SK-N-SH (cell line): ENCODE measurements at places on chromosomes 5 and 9. TPM values are rescaled to one million over a fixed set of nuclear protein-coding genes. Genes with fewer than 3 reads are reported as not detected.

GRCh38 chr5:178786417-178786816 lies 56.0 kb upstream of the ZNF354A start:
- DNase-seq, result no peak

GRCh38 chr5:4579679-4580078 lies 560.5 kb upstream of the ADAMTS16 start:
- DNase-seq, result no peak

Gene TPPP
- 0.05 and 0.10 TPM in 2 replicates for polyA plus RNA-seq

GRCh38 chr9:124278054-124278540 lies 20.3 kb downstream of the NEK6 start:
- no peak for DNase-seq

DNA sequence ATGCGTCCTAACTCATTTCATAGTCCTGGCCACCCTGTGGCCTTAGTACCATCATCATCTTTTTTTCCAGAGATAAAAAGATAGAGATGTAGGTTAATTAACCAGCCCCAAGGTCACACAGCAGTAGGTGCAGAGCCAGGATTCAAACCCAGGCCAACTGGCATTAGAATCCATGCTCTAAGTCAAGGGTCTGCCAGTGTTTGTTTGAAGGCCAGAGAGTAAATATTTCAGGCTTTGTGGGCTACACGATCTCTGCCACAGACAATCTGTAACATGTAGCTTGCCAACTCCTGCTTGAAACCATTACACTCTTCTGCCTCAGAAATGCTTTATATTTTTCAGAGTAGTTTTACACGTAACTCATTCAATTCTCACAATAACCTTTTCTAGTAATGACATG lies 119.6 kb downstream of the EFNA5 start:
- no peak for DNase-seq

- no peak for DNase-seq
Observed at GRCh38 chr9:6902423-6902822, 144.7 kb downstream of the KDM4C start.

DNA sequence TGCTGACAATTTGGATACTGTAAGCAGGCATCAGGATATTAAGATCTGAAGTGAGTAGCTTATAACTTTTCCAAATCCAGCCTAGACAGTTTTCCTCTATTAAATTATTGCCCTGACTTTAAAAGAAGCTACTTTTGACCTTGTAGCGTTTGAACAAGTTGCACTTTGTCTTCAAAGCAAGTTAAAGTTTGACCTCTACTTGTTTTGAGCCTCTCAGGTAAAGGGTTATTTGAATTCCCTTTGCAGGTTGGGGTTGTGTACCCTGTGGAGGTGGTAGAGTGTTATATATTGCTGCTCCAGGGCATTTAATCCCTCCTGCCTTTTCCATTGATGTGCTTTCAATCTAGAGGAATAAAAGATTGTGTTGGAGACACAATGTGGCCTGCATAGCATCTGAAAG lies 30.1 kb downstream of the FXN start:
- DNase-seq, result no peak

- DNase-seq, result no peak
Observed at GRCh38 chr5:109230369-109230768, 179.4 kb downstream of the PJA2 start.

- no peak for DNase-seq
Observed at GRCh38 chr5:96880444-96881164, 4.3 kb downstream of the ERAP2 start.

- no peak for DNase-seq
Observed at GRCh38 chr5:92548346-92548745, 1032.7 kb downstream of the NR2F1-AS1 start.

GRCh38 chr5:44189255-44189654 lies 200.0 kb downstream of the FGF10 start:
- DNase-seq, result no peak

GRCh38 chr9:81408951-81409350 lies 280.4 kb downstream of the TLE1 start:
- DNase-seq, result no peak

DNA sequence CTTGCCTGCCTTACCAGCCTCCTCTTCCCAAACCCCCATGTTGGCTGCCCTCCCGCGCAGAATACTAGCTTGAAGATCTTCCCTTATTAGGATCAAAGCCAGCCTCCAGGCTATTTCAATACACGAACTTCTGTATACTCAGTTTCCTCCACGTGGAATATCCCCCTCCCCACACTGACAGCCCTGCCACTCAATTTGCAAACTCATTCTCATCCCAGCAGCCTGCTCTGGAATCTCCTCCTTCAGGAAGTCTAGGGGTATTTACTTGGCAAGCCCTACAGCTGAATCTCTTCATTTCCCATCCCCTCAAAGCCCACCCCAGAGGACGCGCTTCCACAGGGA lies 157.0 kb upstream of the SMIM23 start:
- DNase-seq, result no peak

Gene SPATA31A5
- not detected in 2 replicates for polyA plus RNA-seq

DNA sequence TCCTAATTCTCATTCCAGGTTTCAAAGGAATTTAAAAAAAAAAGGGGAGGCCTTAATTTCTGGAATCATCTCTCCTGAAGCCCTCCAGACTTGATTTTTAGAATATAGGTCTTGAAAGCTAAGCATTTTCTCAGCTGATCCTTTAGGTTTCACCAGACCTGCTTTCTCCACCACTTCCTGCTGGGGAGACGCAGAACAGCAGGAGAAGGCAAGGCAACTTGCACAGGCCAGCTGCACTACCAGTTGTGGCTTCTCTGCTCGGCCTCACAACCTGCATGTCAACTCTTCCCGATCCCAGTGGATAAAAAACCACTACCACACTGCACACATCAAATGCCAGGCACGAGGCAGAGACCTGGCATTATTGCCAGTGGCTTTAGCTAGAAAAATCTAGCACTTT lies 119.8 kb downstream of the SIL1 start:
- no peak for DNase-seq

DNA sequence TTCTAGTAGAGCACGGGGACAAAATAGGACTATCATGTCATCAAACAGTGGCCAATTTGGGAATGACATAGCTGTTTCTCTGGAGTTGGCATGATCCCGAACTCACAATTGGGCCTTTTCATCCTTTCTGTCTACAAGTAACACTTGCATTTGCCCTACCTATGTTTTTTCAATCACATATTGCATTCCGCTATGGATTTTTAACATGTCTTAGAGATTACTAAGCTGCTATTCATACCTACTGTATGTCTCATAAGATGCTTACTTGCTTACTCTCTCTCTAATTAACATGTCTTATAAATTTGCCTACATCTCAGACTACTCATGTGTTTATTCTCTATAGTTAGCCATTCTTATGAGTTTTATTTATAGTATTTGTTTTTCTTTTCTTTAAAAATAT lies 341.2 kb upstream of the CTNND2 start:
- no peak for DNase-seq

DNA sequence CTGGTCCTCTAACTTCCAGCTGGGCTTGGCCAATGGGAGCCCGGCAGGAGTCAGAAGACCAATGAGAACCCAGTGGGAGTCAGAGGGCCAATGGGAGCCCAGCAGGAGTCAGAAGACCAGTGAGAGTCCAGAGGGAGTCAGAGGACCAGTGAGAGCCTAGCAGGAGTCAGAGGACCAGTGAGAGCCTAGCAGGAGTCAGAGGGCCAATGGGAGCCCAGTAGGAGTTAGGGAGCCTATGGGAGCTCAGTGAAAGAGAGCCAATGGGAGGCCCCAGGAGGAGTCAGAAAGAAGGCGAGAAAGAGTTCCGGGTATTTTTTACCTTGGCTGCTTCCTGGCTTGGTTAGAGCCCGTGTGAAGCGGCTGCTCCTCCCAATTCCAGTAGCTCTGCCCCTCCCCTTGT lies 191.0 kb downstream of the GABBR2 start:
- DNase-seq, result no peak

- DNase-seq, result no peak
Observed at GRCh38 chr5:146484714-146485391, 31.1 kb downstream of the GPR151 start.

DNA sequence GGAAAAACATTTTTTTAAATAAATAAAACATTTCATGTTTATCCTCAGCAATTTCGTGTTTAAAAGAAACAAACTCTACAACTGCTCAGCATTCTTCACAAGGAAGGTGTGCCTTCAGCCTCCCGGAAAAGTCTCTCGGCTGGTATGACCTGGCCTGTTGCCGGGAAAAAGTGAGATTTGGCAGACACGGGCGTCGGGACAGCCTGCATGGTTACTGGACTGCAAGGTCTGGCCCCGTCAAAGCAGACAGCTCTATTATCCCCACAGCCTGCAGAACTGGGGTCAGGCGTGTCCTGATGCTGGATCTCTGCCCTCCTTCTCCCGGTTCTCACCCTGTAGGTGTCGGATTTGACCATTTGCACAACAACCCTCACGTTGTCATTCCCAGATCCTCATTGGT lies 120.3 kb upstream of the SPATA31C2 start:
- no peak for DNase-seq

GRCh38 chr5:123950701-123951581 lies 439.0 kb downstream of the CSNK1G3 start:
- no peak for DNase-seq

GRCh38 chr5:169772688-169773087 lies 135.6 kb downstream of the DOCK2 start:
- no peak for DNase-seq

Gene CTNND2
- polyA plus RNA-seq, result not detected in 2 replicates

Gene NFIB
- 8.1 and 9.2 TPM in 2 replicates for polyA plus RNA-seq

DNA sequence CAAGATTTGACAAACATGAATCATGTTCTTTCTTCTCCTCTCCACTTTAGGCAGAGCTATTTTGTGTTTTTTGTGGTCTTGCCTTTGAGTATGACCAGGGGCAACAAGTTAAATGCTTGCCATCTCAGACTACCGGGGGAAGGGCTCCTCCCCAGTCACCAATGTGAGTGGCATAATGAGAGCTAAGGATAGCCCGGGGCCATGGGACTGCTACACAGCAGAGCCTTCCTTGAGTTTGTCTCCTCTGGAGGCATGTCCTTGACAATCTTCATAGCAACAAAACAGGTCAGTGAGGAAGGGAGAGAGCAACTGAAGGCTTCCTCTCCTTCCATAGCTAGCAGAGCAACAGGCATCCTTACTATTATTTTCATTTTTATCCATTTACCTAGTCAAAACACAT lies 299.3 kb downstream of the ENC1 start:
- DNase-seq, result no peak

DNA sequence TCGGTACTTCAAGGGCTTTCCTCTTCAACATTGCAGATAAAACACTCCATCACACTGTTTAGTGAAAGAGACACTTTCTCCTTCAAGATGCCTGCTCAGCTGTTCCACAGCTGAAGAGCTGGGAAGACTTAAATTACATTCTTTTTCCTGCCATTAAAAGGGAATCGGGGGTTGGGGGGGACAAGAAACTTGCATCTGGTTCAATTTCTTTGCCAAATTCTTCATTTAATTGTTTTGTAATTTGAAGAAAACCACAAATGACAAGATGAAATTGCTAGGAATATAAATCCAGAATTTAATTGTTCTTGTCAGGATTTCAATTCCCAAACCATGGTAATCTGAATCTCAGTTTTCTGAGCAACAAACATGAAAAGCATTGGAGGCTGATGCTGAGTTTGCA lies 478.3 kb downstream of the EBF1 start:
- DNase-seq, result no peak

GRCh38 chr5:73431204-73431851 lies 17.2 kb downstream of the FOXD1 start:
- DNase-seq, result no peak

- DNase-seq, result no peak
Observed at GRCh38 chr5:29894668-29895067, 1298.8 kb upstream of the CDH6 start.

Gene FOXD4
- 0.34 and 0.38 TPM in 2 replicates for polyA plus RNA-seq

GRCh38 chr5:96037128-96037527 lies 75.5 kb upstream of the ELL2 start:
- DNase-seq, result no peak

- DNase-seq, result no peak
Observed at GRCh38 chr5:111933086-111933485, 176.1 kb upstream of the NREP start.

- no peak for DNase-seq
Observed at GRCh38 chr9:3569529-3569928, 43.7 kb upstream of the RFX3 start.

Gene SPATA31D4
- not detected in 2 replicates for polyA plus RNA-seq

GRCh38 chr5:66553368-66553912 lies 42.8 kb upstream of the MAST4 start:
- no peak for DNase-seq

- no peak for DNase-seq
Observed at GRCh38 chr5:180990882-180991242, 2.2 kb downstream of the BTNL3 start.

Gene CDKN2A
- 34.1 and 41.4 TPM in 2 replicates for polyA plus RNA-seq

Gene MTRR
- polyA plus RNA-seq, result 18.4 and 23.5 TPM in 2 replicates

DNA sequence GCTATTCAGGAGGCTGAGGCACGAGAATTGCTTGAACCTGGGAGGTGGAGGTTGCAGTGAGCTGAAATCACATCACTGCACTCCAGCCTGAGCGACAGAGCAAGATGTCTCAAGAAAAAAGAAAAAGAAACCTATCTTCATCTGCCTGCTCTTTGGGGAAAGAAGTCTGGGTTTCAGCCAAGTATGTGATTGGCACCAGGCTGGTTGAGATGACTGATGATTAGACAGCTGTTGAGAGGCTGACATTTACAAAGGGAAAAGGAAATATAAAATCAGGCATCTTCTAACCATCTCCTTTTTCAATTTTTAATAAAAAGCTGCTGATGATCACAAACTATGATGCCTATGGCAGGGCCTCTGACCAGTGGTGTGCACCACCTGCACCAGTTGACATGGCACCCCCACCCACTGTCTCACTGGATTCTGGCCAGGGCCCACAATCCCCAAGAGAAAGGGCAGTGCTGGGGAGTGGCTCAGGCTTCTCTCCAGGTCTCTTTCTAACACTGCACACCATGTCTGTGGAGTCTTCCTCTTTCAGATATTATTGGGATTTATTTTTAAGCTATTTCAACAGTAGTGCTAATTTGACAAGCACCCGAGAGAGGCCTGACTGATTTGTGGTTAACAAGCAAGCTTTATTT lies 17.2 kb upstream of the C5orf15 start:
- DNase-seq, result no peak

DNA sequence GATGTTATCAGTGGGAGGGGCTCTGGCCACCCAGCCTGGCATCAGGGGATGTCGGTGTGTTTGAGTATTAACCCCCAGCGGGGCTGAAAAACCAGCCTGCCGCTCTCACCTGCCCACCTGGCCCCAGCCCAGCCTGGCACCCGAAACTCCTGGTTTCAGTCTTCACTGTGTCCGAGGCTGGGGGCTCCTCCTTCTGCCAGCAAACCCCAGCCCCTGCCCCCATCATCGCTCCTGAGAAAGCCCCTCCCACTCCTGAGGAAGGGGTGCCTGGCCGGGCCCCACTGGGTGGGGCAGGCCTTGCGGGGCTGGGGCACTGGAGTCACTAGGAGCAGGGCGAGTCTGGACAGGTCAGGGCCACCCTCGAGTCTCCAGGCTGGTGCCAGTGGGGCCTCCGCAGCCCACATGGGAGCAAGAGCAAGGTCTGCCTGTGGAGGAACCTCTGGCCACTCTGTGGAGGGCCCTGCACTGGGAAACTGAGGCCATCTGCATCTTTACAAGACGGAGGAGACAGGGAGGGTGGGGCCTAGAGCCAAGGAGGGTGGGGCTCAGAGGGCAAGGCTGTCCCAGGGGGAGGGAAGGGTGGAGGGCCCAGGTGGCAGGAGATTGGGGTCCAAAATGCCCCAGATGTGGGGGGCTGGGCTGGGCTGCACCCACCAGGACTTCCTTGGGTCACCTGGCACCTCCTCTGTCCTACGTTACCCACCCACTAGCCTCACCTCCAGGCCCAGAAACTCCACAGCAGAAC lies 51.5 kb upstream of the NOTCH1 start:
- no peak for DNase-seq
